ENCODE measurements at places on chromosomes 6 and 20.

DNA sequence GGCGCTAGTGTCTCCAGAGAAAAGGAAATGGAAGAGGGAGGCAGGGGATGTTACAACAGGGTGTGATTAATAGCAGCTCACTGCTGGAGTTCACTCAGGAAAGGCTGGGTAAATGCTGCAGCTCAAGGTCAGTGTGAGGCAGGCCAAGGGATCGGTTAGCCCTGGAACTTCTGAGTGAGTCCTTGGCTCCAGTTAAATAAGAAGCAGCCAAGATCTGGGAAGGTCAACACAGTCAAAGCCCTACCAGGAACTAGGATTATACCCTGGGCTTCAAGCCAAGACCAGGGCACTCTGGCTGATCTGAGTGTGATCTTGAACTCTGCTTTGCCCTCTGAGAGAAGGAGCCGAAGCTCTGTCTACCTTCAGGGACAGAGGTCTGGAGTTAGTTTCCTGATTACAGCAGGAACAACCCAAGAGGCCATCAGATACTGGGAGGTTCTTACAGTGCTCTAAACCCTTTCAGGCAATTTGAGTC lies 44.3 kb downstream of the TPD52L1 start:
- no peak for DNase-seq

- DNase-seq: no peak
These were observed 13.6 kb downstream of the PERP start for GRCh38 chr6:138093632-138094031.

- peak; percentile 87 for DNase-seq
These were observed 25.6 kb downstream of the WRNIP1 start for GRCh38 chr6:2790588-2791449.

GRCh38 chr6:133965817-133966360 lies 12.9 kb downstream of the TBPL1 start:
- no peak for DNase-seq

DNA sequence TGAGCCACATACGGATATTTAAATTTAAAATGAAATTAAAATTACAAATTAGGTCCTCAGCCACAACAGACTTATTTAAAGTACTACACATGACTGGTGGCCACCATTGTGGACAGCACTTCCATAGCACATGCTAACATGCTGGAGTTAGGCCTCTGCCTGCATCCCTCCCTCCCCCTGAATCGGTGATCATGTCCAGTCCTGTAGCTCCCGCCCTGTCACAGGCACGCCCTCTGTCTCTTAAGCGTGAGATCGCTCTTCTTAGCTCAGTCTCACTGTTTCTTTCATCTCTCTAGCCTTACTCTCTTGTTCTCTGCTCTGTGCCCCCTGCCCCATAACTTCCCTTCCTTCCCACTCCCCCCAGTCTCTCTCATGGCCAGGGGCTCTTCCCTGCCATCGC lies 28.9 kb downstream of the ELMO2 start:
- DNase-seq: no peak
